ENCODE measurements at places on chromosomes 11 and 22.
A peak's percentile ranks its signal among the peaks of the same experiment; 100 is the strongest.

- peak; percentile 69 for DNase-seq
These were observed 10.3 kb downstream of the MRGPRG start for GRCh38 chr11:3208272-3208671.

DNA sequence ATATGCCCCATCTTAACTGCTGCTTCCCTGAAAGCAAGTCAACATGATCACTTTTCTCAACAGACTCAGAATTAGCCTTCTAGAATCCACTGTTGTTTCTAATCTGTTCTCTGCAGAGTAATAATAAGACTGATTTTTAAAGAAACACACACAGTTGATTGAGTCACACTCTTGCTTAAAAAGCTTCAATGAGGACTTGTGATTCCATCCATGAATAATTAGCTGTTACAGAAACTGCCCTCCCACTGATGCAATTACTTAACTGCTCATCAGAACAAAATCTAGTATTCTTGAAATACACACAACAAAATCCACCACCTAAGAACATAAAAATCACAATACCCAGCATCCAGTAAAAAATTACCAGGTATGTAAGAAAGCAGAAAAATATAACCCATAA, 100.5 kb upstream of the TIMP3 start:
- DNase-seq, result no peak

DNA sequence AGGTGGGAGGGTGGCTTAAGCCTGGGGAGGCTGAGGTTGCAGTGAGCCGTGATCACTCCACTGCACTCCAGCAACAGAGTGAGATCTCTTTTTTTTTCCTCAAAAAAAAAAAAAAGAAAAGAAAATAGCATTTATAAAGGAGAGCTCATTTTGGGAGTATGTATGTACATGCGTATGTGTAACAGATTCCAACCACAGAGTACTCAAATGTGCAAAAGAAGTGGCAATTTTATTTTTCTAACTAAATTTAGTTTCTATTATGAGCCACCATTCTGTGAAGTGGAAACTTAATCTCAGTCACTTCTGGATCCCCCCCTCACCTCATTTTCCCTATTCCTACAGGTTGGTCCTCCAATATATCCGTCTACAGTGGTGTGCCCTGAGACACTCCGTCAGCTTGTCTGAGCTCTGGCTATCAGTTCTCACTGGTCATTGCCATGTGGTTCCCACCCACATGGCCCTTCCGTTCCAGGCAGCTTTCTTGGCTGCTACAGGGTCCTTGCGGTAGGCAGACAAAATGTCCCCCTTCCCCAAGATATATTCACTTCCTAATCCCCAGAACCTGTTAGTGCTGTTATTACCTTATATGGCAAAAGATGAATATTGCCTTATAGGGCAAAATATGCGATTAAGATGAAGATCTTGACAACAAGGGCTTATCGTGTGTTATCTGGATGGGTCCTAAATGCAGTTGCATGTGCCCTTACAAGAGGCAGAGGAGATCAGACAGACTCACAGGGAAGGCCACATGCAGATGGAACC, 35.8 kb upstream of the TSKU start:
- no peak for DNase-seq

GRCh38 chr11:92703449-92703830, 266.0 kb upstream of the MTNR1B start:
- DNase-seq, result no peak

GRCh38 chr11:67098799-67099429, 20.1 kb upstream of the KDM2A start:
- no peak for DNase-seq

DNA sequence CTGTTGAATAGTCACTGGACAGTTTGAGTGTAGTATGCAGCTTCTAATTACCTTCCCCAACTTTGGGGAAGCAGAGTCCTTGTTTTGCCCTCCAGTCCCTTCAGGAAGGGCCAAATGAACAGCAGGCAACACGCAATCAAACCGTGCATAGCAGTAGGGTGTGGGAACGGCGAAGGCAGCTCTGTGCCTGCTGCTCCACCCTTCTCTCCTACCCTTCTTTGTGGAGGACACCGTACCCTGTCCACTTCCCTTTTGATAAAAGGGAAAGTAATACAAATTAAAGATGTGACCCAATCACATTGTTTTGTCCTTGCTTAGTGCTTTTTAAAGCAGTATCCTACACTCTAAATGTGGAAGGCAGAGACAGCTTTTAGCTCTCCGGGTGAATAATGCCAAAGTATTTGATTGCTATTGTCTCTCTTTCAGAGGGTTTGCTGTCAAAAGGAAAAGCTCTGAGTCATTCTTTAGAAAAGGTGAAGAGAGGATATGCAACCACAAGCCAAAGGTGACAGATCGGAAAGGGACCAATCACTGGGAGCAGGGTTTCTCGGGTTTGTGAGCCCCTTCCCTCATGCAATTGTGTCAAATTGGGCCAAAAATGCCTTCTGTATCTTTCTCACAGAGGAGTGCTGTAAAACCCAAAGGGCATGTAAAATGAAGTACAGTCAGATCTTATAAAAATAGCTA, 407.3 kb upstream of the CCDC90B start:
- DNase-seq, result no peak

- DNase-seq, result no peak
These were observed 951 bp upstream of the EHD1 start for GRCh38 chr11:64879244-64879900.

DNA sequence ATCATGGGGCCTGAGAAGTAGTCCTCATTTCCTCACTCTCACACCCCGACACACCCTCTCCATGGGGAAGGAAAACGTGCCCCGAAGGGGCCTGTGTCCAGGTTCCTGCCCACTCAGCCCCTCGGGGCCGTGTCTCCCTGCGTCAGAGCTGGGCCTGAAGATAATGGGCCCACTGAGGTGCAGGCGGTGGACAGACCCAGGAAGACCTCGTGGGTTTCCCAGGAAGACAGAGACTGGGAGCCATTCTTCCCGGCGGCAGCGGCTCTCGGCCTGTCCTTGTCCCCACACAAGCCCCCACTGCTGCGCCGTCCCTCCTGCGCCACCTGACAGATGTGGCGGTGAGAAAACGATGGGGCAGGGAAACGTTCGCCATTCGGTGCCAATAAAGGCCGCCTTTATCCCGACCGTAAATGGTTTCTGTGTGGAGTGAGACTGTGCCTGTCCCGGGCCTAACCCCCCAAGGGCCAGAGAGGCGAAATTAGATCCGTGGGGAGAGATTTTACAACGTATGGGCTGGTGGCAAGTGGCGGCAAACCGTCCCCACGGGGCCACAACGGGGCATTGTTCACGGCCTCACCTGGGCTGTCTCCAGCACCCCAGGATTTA, 89.0 kb downstream of the CDKN1C start:
- no peak for DNase-seq

DNA sequence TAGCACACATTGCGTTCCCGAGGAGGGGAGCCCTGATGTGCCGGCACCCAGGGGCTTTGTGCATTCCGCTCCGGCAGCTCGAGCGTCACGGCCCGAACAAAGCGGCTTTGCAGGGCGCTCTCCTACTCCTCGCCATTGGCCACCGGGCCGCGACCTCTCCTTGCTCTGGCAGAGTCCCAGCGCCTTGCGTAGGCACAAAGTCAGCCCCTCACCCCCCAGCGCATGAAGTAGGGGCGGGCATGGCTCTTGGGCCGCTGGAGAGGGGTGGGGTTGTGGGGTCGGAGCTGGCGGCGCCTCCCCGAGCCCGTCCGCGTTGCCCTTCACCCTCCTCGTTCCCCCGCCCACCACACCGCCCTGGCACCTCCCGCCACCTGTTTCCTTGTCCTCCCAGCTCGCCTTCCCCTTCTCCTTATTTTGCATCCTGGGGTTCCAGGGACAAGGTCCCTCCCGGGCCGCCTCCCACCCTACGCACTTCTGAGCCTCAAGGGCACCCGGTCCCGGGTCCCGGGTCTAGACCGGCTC, 753 bp upstream of the PPARA start:
- DNase-seq, result no peak

- no peak for DNase-seq
These were observed 2.5 kb downstream of the PCSK7 start for GRCh38 chr11:117229411-117229810.

GRCh38 chr11:20088397-20089225, 71.7 kb downstream of the DBX1 start:
- DNase-seq, result no peak

DNA sequence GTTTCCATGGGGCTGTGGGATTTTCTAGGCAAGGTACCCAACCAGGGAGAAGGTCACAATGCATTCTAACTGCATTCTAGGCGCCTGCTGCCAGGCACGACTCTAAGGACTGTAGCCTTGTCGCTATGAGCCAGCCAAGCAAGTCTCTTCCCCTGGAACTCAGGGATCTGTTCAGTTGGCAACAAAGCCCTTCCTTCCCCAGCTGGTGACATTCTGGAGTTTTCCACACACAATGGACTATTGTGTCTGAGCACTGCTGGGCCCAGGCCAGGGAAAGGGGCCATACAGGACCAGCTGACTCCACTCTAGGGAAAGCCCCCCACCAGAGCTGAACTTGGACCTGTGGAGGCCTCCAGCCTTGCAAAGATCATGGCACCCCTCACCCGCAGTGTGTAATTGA, 116.8 kb downstream of the RRAS2 start:
- no peak for DNase-seq

DNA sequence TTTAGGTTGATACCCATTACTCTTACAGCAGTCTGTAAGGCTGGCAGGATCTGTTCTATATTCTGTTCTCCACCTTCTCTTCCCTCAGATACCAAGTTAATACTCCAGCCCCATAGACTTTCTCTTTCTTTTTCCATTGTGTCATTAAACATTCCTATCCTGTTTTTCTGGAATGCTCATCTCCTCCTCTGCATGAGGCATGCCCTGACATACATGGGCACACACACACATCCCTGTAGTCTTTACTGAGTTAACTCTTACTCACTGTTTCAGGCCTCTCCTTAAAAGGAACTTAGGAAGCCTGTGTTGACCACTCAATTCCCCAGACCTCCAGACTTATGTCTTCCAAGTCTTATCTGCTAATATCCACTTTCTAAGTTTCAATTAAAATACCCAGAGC, 476.8 kb downstream of the METTL15 start:
- DNase-seq, result no peak

DNA sequence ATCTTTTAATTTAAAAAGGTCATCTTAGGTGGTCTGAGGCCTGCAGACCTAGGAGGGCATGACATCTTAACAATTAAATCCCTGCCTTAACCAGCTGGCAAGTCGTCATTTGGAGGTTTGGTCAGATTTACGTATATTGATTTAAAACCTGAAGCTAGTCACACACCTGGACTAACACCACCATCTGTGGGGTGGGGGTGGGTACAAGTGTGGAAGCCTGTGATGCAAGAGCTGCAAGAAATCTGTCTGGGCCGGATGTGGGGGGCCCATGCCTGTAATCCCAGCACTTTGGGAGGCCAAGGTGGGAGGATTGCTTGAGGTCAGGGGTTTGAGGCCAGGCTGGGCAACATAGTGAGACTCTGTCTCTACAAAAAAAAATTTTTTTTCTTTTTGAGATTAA, 11.6 kb downstream of the CCDC87 start:
- DNase-seq, result no peak

DNA sequence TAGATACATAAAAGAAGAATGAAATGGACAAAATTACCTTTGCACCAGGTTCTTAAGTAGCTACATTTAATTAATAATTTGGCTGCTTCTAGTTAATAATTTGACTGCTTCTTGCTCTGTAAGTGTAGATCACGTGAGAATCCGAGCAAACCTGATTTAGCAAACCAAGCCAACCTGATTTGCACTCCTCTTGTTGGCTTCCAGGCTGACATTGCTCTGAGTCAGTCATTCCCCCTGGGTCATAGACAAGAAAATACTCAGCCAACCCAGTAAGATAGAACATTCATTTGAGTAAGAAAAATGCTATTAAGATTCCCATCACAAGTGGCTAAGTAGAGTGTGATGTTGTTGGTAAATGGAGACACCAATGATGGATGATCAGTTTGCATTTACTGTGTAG, 304.1 kb downstream of the C11orf87 start:
- no peak for DNase-seq

DNA sequence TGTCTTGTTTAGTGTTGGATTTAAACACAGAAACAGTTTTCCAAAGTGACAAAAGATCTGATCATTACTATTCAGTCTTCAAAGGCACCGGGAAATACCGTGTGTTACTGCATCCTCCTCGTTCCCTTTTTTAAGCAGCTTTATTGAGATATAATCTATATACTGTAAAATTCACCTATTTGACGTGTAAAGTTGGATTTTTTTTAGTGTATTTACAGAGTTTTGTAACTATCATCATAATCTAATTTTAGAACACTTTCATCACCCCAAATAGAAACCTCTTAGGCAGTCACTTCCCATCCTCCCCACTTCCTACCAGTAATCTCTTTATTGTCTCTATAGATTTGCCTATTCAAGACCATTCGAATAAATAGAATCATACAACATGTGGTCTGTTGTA, 1.4 kb downstream of the ANO5 start:
- DNase-seq, result no peak

DNA sequence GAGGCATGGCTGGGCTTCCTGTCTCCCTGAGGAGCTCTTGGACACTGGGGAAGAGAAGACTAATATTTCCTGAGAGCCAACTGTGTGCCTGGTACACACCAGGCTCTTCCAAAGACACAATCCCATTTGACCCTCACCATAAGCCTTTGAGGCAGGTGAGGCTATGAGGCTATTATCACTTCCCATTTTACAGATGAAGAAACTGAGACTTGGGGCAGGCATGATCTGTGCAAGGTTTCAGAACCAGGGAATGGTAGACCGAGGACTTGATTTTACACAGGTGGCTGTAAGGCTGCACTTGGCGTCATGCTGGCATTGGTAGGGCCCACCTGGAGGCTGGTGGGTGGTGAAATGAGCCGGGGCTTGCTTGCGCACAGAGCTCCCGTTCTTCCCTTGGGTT, 90.8 kb downstream of the LRRC32 start:
- DNase-seq, result no peak

GRCh38 chr22:29587938-29588699, 7.2 kb upstream of the NIPSNAP1 start:
- DNase-seq, result no peak

GRCh38 chr22:39253435-39254070, 8.8 kb upstream of the PDGFB start:
- no peak for DNase-seq

GRCh38 chr11:16359369-16359768, 3.0 kb upstream of the SOX6 start:
- no peak for DNase-seq

DNA sequence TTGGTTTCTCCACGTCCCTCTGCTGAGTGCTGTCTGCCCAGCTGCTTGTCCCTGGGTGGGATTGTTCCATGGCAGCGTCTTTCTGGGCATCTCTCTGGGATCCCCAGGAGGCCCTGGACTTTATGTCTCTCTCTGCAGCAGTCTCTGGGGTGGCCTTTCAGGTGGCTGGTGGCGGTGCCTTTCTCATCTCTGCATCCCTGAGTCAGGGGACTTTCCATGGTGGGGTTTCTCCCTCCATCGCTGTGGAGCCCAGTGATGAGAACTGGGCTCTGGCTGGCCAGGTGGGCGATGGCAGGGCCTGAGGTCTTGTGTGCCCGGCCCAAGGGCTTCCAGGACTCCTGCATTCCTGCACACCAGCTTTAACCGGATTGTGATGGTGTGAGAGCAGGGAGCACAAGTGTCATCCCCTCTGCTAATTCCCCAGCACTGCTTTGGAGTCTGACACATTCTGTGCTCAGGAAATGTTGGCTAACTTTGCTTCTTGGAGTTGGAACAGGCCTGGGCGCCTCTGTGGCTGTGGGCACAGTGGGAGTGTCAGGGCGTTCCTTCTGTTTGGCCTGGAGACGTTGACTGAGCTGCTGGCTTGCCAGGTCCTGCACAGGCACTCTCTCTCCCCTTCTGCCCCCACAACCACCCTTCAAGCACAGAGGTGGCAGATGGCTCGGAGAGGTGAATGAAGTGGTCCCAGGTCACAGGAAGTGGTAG, 27.9 kb downstream of the FAM83F start:
- no peak for DNase-seq

All from NCI-H446 (cell line).